ENCODE measurements at places on chromosomes 1 and 21. TPM values are rescaled to one million over a fixed set of nuclear protein-coding genes. Genes with fewer than 3 reads are reported as not detected.

LRRIQ3 gene
- 0.69 TPM for total RNA-seq

ACTL8 gene
- total RNA-seq = not detected

PLXNA2 gene
- 137 TPM for total RNA-seq

SPATA21 gene
- not detected for total RNA-seq

PLPPR5 gene
- total RNA-seq = 0.19 TPM

MYBPHL gene
- 0.26 TPM for total RNA-seq

LRRC8C gene
- total RNA-seq = 0.74 TPM

AHCYL1 gene
- 44.5 TPM for total RNA-seq

PARS2 gene
- total RNA-seq = 2.8 TPM

TRPM2 gene
- total RNA-seq = 0.46 TPM

EXO5 gene
- 1.9 TPM for total RNA-seq

GIPC2 gene
- total RNA-seq = 11.8 TPM

CD1D gene
- total RNA-seq = 1.0 TPM

BOLA1 gene
- 8.5 TPM for total RNA-seq

VWA5B1 gene
- total RNA-seq = not detected

PIK3R3 gene
- 4.2 TPM for total RNA-seq

RRP15 gene
- total RNA-seq = 11.6 TPM

SRP9 gene
- total RNA-seq = 94.3 TPM

HORMAD1 gene
- 0.28 TPM for total RNA-seq

ACBD3 gene
- 21.5 TPM for total RNA-seq

FMO4 gene
- 1.4 TPM for total RNA-seq

TNFRSF1B gene
- 19.6 TPM for total RNA-seq

NUDT4B gene
- total RNA-seq = 1.8 TPM

AMY2B gene
- 816 TPM for total RNA-seq

FAM151A gene
- total RNA-seq = not detected

KRTAP13-2 gene
- not detected for total RNA-seq

ZNF695 gene
- total RNA-seq = 0.62 TPM

CFAP107 gene
- total RNA-seq = not detected

LMX1A gene
- total RNA-seq = not detected

ADGRL4 gene
- total RNA-seq = 2.0 TPM

SSBP3 gene
- total RNA-seq = 20.6 TPM

ASCL5 gene
- 1.5 TPM for total RNA-seq

CLEC20A gene
- not detected for total RNA-seq

SGIP1 gene
- 1.3 TPM for total RNA-seq

LRRC42 gene
- total RNA-seq = 12.4 TPM

AMY1B gene
- total RNA-seq = 1.5 TPM

RNU1-1 gene
- total RNA-seq = 2,349 TPM

HMGCS2 gene
- total RNA-seq = 0.47 TPM

Data from pancreas (tissue), 10 donors.